Mucosa of descending colon (tissue), 3 donors: ENCODE measurements at places on chromosomes 2 and 18. TPM values are rescaled to one million over a fixed set of nuclear protein-coding genes. Genes with fewer than 3 reads are reported as not detected.

GRCh38 chr2:128772671-128773070 lies 454.0 kb upstream of the HS6ST1 start:
- DNase-seq, result no peak

- no peak for DNase-seq
These were observed 52.7 kb downstream of the ARHGAP25 start for GRCh38 chr2:68787356-68787755.

Gene PDE1A
- total RNA-seq, result 1.1 TPM

Gene HK2
- 317 TPM for total RNA-seq

GRCh38 chr2:241499146-241499965 lies 9.0 kb downstream of the STK25 start:
- no peak for DNase-seq

- no peak for DNase-seq
These were observed 55.6 kb downstream of the THADA start for GRCh38 chr2:43540021-43540779.

- DNase-seq, result no peak
These were observed 1.4 kb downstream of the REEP1 start for GRCh38 chr2:86335865-86336674.

GRCh38 chr18:74063023-74063422 lies 84.6 kb downstream of the FBXO15 start:
- no peak for DNase-seq

DNA sequence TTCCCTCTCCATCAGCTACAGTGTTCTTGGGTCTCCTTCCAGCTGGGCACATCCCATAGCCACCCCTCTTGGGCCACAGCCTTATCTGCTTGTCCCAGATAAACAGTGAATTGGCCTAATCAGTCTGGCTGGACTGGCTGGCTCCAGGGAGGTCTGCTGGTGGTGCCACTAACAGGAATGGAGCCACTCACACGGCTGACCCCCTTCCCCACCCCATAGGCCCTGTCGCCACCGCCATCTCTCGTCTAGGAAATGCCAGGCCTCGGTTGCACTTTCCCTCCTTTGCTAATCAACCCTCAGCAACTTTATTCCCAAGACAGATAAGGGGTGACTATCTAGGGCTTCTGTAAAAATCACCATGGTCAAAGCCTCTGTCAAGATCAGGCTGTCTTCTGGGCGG lies 23.0 kb upstream of the TNP1 start:
- DNase-seq, result no peak

Gene GKN2
- not detected for total RNA-seq

Gene NT5C1B
- total RNA-seq, result not detected

GRCh38 chr2:215751911-215752272 lies 261.5 kb downstream of the MREG start:
- no peak for DNase-seq

- DNase-seq, result no peak
These were observed 116.2 kb downstream of the EML6 start for GRCh38 chr2:54839461-54840255.

GRCh38 chr18:44899832-44900231 lies 219.1 kb downstream of the SETBP1 start:
- DNase-seq, result no peak

- no peak for DNase-seq
These were observed 113.7 kb downstream of the SRBD1 start for GRCh38 chr2:45497355-45497754.

GRCh38 chr2:44804406-44805265 lies 136.9 kb upstream of the SIX3 start:
- no peak for DNase-seq

Gene SLC5A7
- total RNA-seq, result 0.12 TPM

DNA sequence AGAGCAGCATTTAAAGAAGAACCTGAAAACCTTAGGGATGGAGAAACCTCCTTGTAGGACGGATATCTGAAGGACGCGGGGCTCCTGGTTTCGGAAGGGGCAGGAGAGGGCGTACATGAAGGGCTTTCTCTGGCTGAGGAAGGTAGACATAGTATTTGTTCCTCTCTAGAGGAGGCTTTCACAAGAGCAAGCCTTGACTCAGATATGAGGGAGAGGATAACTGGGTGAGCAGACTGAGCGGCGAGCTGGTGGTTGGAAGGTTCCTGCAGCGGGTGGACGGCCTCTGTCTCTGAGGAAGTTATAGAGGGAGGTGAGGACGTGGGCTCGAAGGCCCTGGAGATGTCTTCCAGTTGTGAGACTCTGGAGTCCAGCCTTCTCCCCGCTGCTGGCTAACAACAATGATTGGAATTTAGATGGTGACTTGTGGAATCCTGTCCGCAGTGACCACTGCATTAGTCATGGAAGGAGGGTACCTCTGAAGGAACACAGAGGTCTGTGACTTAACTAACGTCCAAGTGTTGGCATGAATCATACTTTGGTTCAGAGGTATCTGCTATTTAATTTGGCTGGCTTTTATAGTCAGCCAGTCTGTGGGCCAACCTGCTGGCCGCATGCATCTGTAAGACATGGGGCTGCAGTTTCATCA lies 80.9 kb downstream of the ASAP2 start:
- DNase-seq, result no peak

Gene PROKR1
- total RNA-seq, result not detected

- no peak for DNase-seq
These were observed 20.9 kb upstream of the SCN1A start for GRCh38 chr2:166148500-166149400.

Gene VSNL1
- total RNA-seq, result 2.1 TPM

Gene FAM117B
- total RNA-seq, result 11.5 TPM

- no peak for DNase-seq
These were observed 72.9 kb upstream of the STK39 start for GRCh38 chr2:168320267-168320666.

Gene EMILIN2
- total RNA-seq, result 19.6 TPM

Gene AFF3
- 4.2 TPM for total RNA-seq

Gene ANKRD36C
- total RNA-seq, result 32.5 TPM

- no peak for DNase-seq
These were observed 455.3 kb downstream of the STK39 start for GRCh38 chr2:167792126-167792525.

DNA sequence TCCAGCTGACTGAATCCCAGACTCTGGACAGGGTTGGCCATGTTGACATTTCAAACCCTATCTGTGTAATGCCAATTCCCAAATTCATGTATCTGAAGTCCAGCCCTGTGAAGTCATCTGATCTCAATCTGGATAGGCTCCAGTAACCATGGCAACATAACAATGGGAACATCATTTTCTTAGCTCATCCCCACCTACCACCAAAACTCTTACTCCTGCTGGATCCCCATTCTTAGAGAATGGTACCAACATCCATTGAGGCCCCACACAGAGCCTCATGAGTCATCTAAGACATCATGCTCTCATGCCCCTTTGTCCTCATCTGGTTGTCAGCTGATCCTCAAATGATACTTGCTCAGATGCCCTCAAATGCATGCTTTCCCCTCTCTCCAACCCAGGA lies 58.9 kb upstream of the TEX51 start:
- no peak for DNase-seq

Gene MYO7B
- total RNA-seq, result 305 TPM

GRCh38 chr18:63591725-63592124 lies 4.6 kb downstream of the SERPINB13 start:
- no peak for DNase-seq

DNA sequence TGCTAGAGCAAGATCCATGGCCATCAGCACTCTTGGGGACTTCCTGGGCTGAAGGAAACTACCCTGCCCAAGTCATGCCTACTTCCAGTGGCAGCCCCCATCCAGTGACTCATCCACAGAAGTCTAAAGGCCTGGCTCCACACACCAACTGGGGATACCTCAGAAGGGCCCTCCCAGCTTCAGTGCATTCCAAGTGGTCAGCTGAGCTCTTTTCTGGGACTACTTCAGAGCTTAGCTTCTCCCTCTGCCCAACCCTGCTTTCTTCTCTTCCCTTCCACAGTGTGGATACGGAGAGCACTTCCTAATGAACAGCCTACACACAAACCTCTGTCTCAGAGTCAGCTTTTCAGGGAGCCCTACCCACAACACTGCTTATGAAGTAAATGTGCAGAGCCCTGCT lies 66.5 kb downstream of the CLHC1 start:
- no peak for DNase-seq

- no peak for DNase-seq
These were observed 1.3 kb downstream of the TMEM17 start for GRCh38 chr2:62504657-62505056.

DNA sequence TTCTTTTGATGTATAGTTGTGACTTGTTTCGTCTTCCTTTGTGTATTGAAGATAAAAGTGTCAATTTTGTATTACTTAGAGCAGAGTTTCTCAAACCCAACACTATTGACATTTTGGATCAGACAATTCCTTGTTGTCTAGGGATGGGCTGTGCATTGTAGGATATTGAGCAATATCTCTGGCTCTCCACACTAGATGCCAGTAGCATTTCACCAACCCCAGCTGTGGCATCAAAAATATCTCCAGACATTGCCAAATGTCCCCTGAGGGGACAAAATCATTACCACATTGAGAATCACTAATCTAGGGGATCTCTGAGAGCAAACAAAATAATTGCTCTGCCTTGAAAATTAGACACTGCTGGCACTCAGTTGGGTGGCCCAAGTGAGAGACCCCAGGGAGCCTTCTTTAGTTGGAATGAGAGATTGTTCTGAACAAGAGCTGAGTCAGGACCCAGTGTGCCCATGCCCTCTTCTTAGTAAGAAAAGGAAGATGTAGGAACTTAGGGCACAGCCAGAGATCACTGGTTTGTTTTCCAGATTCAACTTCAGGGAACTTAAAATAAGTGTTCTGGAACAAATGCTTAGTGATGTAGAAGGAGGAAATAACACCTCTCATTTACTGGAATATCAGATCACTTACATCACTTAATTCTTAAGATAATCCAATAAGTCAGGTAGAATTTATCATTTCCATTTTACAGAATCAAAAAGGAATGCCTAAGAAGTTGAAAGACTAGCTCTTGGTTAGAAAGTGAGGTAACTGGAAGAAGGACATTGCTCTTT lies 466.6 kb upstream of the TNP1 start:
- DNase-seq, result no peak

Gene FARSB
- 18.0 TPM for total RNA-seq

DNA sequence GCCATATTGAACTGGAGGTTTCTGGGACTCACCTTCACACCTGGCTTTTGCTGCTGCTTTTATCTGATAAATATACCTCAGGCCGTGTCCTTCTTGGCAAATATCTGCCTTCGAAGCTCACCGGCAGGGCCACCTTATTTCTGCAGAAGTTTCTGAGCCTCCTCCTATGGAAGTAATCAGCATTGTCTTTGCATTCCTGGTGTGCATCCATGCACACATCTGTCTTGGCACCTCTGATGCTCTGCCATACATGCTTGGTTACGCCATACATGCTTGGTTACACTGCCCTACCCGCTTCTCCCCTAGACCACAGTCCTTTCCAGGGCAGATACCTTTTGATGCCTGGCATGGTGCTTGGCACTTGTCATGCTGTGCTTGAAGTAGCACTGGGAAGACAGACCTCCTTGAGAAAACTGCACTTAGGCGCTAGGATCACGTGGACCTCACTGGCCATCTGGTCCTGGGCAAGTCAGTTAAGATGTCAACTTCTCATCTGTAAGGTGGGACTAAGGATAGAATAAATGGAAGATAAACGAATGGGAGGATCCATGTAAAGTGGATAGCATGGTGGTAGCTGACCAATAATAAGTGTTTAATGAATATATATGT lies 66.8 kb downstream of the ZNF236 start:
- no peak for DNase-seq

DNA sequence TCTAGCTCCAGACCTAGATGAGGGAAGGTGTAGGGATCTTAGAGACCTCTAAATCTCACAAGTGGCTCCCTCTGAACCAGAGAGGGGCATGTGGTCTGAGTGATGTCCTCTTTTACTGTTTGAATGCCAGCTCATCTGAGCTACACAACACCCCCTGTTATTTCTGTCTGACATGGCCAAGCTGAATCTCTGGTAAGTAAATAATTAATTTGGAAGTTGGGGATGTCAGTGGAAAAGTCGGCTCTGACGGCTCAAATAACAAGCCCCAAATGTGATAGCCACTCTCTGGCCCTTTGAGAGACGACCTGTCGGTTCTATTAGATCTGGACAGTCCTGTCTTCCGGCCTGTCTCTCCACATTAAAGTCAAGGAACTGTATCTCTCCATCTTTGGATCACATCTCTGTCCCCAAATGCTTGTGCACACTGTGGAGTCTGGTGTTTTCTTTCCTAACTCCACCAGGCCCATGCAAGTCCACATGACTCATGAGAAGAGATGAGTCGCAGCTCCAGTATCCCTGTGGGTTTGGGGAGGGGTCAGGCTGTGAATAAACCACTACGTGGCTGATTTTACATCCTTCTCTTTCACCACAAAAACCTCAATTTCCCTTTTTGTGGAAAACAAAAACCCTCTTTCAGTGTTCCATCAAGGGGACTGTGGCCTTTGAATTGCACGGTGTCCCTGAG lies 52.5 kb downstream of the SETBP1 start:
- DNase-seq, result no peak

Gene ADGRF3
- 0.32 TPM for total RNA-seq

DNA sequence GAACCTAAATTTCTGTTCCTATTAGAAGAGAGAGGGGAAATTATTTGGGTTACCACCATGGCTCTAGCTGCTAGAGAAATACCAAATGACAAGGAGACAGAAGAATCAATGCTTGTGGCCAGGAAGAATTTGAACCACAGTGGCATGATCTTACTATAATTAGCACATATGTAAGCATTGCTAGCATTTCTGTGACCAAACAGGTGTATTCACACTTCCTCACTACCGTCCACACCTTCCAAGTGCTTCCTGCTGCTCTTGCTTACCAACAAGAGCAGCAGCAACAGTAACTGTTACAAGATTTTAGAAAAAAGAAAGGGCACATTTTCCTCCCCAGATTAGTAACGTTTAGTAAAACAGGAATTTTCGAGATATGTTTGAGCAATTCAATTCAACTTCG lies 60.5 kb downstream of the CDH7 start:
- no peak for DNase-seq

GRCh38 chr2:196108604-196109003 lies 40.0 kb upstream of the DNAH7 start:
- DNase-seq, result no peak
